Activated CD4-positive, alpha-beta T cell treated with anti-CD3 and anti-CD28 coated beads, Interleukin-2, Interleukin-4, amounts not matched to agents 100 ng/mL and 50 ng/mL, durations not matched to agents 16 hours and 8 hours (primary cell): ENCODE measurements at places on chromosomes 16 and 17.

DNA sequence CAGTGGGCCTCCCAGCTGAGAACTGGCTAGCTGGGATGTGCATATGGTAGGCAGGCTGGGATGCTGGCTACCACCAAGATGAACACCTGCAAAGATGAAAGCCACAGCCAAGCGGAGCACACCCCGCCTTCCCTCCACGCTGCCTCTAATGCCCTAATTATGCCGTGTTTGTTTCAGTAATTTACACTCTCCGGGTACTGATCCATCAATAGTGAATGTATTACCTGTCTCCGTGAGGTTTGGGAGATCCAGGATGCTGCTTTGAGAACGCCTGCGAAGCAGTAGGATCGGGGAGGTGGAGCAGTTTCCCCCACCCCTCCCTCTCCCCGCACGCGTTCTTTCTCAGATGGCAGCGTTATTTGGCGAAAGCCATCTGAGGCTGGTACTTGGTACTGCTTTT lies 28.9 kb upstream of the GSE1 start:
- DNase-seq = no peak

GRCh38 chr16:47876511-47876910 lies 279.3 kb downstream of the ABCC12 start:
- no peak for DNase-seq

DNA sequence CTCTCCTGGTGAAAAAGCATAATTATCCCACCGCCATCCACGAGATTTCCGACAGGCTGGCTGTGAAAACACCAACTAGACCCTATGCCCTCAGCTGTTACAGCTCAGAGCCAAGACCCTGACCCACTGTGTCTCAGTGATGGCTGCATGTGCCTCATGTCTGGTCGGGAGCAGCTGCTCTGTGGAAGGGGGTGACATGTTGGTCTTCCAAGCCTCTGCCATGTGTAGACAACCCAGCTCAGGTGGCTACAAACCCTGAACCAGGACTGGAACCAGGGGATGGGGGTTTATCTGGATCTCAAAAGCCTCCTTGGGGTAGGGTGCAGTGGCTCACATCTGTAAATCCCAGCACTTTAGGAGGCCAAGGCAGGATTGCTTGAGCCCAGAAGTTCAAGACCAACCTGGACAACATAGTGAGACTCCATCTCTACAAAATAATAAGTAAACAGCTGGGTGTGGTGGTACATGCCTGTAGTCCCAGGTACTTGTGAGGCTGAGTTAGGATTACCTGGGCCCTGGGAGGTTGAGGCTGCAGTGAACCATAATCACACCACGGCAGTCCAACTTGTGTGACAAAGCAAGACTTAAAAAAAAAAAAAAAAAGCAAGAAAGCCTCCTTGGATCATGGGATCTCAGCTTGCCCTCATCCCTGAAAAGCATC lies 220.3 kb downstream of the CPPED1 start:
- no peak for DNase-seq

DNA sequence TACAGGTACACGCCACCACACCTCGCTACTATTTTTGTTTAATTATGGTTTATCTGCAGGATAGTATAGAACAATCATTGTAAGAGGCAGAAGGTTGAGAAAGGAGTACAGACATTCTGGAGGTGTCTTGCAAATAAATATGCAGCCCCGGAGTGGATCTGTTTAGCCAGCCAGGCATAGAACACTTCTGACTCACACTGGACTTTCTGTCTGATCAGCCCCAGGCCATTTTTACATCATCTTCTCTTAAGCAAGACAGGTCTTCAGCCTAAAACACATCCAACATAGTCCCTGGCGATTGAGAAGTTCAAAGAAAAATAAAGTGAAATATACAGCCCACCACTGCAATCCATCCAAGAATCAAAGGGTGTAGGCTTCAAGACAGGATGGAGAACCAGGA lies 81.4 kb downstream of the XYLT1 start:
- no peak for DNase-seq
